ENCODE measurements at places on chromosomes 1 and 21.

GRCh38 chr1:218743861-218744505, 398.8 kb downstream of the TGFB2 start:
- no peak for DNase-seq

GRCh38 chr1:221494670-221495069, 247.2 kb downstream of the DUSP10 start:
- DNase-seq: no peak

- DNase-seq: no peak
Observed at GRCh38 chr1:87979079-87979478, 650.4 kb downstream of the LMO4 start.

DNA sequence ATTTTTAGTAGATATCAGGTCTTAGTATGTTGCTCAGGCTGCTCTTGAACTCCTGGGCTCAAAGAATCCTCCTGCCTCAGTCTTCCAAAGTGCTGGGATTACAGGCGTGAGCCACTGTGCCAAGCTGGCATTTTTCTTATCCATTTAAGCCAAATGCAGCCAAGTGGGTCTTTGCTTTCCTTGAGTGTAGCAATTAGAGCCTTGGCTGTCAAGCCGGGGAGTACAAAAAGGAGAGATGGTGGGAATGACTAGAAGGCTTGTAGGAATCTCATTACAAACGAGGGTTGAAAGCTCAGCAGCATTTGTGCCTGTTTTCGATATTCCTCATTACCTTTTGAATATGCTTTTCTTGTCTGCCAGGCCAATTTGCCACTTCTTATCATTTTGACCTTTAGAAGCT, 140.9 kb downstream of the DISC1 start:
- DNase-seq: no peak

DNA sequence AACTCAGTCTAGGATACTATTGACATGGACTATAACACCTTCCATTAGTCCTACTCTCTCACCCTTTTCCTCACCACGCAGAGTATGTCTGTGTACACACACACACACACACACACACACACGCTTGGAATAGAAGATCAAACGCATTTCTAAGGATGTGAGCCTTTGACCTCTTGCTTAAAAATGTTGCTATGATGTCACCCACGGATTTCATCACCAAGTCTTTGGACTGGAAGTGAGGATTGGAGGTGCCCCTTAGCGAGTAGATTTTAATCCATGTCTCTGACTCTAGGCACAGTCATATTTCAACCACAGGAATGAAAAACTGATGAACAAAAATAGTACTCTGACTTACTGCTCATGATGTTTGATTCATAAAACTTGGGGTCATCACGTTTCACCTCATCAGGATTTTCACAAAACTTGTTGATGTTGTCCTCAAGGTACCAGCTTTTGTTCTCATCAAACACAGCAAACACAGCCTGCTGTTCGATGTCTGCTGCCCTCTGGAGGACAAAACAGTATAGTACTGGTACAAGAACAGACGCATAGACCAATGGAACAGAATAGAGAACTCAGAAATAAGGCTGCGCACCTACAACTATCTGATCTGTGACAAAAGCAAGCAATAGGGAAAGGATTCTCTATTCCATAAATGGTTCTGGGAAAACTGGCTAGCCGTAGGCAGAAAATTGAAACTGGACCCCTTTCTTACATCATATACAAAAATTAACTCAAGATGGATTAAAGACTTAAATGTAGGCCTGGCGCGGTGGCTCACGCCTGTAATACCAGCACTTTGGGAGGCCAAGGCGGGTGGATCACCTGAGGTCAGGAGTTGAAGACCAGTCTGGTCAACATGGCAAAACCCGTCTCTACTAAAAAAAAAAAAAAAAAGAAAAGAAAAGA, 39.9 kb downstream of the F5 start:
- no peak for DNase-seq

DNA sequence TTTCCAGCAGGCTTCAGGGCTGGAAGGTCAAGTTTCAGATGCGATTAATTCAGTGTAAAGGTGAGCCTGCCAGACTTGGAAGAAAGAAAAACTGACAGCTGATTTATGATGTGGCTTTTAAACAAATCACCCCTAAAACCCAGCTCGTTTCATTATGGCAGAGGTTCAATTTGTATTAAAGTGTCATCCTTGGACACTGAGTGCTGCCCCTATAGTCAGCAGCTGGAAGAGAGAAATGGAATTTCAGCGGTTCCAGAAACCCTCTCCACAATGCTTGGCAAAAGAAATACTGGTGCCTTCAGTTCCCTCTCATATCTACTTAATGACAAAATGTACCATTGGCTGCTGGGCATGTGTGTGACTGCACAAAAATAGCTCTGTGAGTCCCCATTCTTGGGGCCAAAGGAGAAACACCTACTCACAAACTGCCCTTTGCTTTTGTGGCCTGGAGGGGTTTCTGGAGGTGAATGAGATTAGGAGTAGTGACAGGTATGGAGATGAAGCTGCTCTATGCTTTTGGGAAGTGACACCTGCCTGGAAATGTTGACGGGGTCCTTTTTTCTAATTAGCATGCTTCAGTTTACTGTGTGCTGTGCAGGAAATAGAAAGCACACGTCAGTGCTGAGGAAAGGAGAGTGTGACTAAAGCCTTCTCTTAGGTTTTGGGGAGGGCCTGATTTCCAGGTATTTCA, 95.1 kb upstream of the TSPAN2 start:
- DNase-seq: no peak

- DNase-seq: no peak
Observed at GRCh38 chr1:118486199-118486598, 301.2 kb upstream of the SPAG17 start.

All from NCI-H524 treated with DMSO at 0.1 percent for 48 hours (cell line).